ENCODE measurements at places on chromosomes 6 and 20.

GRCh38 chr6:144029452-144029851 lies 21.4 kb upstream of the PLAGL1 start:
- DNase-seq = no peak

- DNase-seq = no peak
Measured at GRCh38 chr20:25685276-25686080, 11.2 kb downstream of the ZNF337 start.

GRCh38 chr6:84791233-84791632 lies 26.8 kb upstream of the TBX18 start:
- DNase-seq = no peak

GRCh38 chr6:33312361-33313104 lies 1.3 kb downstream of the TAPBP start:
- peak; percentile 58 for DNase-seq

- no peak for DNase-seq
Measured at GRCh38 chr6:138811866-138812265, 16.0 kb downstream of the ECT2L start.

GRCh38 chr20:50363027-50363426 lies 147.2 kb upstream of the PTPN1 start:
- DNase-seq = no peak

GRCh38 chr20:49843139-49843538 lies 30.5 kb downstream of the SLC9A8 start:
- DNase-seq = no peak

DNA sequence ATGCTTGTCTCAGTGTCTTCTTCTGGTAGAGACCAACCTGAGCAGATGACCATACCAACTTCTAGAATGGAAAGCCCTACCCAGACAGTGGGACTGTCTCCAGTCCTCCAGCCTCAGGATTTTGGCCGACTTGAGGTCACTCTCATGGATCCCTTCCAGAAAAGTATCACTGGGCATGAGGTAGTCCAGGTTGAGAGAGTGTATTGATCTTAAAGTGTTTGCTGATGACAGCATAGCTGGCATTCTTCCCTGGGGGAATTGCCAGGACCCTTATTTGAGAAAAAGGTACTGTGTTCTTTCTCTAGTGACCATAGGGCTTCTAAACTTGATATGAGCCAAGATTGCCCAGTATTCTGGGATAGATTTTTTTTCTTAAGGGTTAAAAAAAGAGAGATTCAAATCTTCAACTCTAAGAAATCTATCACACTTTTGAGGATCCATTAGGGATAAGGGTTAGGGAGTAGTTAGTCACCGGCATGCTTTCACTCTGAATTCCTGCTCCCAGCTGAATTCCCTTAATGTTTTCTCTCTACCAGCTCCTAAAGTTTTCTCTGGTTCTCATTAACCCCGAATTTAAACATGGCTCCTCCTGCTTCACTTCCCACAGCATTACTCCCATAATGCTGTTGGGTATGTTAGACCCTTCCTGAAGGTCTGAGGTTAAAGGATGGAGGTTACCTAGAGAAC lies 73.6 kb upstream of the FLRT3 start:
- no peak for DNase-seq

DNA sequence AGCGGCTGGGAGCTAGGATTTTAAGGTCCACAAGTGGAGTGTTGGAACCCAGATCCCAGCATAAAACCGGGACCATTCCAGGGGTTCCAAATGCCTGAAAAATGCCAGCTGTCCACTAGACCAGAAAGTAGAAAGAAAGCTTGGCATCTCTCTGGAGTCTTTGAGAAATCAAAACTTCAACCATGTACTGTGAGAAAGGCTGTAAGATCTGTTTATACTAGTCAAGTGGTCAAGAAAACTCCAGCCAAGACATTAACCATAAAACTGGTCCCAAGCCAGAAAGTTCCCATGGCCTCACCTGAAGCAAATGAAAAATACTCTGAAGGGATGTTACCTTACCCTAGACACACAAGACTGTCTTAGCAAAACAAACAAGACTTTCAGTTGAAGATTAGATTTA lies 112.6 kb downstream of the DCDC2 start:
- DNase-seq = no peak

DNA sequence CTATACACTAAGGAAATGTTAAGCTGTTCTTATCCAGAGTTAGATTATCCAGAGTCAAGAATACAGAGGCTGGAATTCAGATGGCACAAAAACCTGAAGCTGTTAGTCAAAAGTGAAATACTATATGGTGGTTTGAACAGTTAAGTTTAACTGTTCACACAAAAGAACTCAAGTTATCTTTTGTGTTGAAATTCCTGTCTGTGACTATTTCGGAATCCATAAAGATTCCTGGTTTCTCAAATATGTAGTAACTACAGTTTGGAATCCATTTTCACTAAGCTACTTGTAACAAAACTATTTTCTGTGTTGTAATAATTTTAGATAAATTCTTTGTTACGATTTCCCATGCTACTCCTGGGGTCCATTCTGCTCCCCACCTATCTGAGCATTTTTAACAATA lies 24.5 kb downstream of the FIG4 start:
- DNase-seq = no peak

DNA sequence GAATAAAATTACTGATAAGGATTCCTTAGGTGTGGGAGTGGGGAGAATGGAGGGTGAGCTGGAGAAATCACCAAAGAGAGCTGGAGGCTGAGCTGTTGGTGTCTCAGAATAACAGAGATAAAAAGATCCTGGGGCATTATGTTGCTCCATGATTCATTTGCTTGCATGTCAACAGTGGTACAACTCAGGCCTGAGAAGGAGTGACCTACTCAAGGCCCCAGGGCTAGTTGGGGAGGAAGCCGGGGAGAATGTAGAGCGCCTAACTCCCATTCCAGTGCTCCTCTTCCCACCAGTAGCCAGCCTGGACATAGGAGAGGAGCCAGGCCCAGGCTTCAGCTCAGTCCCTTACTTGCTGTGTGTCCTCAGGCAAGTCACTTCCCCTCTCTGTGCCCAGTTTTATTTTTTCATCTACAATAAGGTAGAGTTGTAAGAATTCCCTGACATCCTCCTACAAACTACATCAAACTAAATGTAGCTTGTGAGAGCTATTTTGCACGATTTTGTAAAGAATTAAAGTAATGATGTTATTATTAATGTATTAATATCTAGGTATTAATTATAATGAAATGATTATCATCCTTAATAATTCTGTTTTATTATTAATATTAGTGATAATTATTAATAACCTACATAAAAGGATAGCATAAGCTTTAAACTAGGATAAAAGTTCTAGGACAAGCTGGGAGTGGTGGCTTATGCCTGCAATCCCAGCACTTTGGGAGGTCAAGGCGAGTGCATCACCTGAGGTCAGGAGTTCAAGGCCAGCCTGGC lies 250.9 kb upstream of the SULF2 start:
- DNase-seq = no peak

DNA sequence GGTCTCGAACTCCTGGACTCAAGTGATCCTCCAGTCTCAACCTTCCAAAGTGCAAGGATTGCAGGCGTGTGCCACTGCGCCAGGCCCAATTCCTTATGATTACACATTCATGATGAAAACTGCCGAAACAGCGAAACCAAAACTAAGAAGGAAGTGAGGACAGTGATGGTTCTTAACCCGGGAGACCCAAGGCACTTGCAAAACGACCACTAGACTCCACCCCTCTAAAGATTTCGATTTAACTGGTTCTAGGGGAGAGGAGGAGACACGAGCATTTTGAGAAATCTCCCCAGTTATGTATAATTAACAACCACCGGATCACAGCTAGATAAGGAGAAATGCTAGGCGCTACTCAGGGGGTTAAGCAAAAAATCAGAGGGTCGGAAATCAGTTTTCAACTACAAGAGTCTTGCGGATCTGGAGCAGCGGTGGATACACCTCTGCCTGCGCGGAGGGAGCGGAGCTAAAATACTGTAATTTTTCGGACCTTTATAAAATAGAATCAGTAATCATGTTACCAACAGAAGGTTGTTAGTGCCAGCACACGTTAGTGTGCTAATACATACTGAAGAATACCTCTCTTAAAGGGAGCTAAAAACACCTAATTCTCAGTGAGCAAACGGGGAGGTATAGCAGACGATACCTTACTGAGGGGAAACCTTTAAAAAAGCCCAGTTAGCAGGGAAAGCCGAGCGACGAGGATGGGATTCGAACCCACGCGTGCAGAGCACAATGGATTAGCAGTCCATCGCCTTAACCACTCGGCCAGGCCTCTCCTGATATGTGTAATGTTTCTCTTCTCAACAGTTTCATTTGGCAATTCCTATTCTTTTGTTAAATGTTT lies 60.0 kb upstream of the BTN3A2 start:
- peak; percentile 55 for DNase-seq

GRCh38 chr20:4234128-4234527 lies 218.8 kb upstream of the RNF24 start:
- DNase-seq = no peak

- DNase-seq = no peak
Measured at GRCh38 chr6:29965563-29965872, 23.2 kb downstream of the HLA-A start.
